ENCODE measurements at places on chromosomes 2 and 18. TPM values are rescaled to one million over a fixed set of nuclear protein-coding genes. Genes with fewer than 3 reads are reported as not detected.

NT5C1B gene
- total RNA-seq, result not detected

MSTN gene
- total RNA-seq, result not detected

DNAJC10 gene
- total RNA-seq, result 41.7 TPM

CHN1 gene
- total RNA-seq, result 3.8 TPM

GRCh38 chr18:32049393-32050171 is 31.0 kb downstream of the RNF125 start:
- peak overlapping the region; percentile 45 for H3K4me3 ChIP-seq
- peak overlapping the region; percentile 84 for H3K27ac ChIP-seq
- no peaks in the 10 kb centered on the region for H3K27me3 ChIP-seq
- DNase-seq, result peak; percentile 64
- H3K4me1 ChIP-seq, result peaks cover 46% of the 10 kb centered on the region

GRCh38 chr2:100683231-100683630 is 120.4 kb downstream of the PDCL3 start:
- H3K27ac ChIP-seq, result no peak overlapping the region
- H3K27me3 ChIP-seq, result no peaks in the 10 kb centered on the region
- H3K4me1 ChIP-seq, result peaks cover 2% of the 10 kb centered on the region
- DNase-seq, result no peak
- H3K36me3 ChIP-seq, result peaks cover 5% of the 10 kb centered on the region

DNA sequence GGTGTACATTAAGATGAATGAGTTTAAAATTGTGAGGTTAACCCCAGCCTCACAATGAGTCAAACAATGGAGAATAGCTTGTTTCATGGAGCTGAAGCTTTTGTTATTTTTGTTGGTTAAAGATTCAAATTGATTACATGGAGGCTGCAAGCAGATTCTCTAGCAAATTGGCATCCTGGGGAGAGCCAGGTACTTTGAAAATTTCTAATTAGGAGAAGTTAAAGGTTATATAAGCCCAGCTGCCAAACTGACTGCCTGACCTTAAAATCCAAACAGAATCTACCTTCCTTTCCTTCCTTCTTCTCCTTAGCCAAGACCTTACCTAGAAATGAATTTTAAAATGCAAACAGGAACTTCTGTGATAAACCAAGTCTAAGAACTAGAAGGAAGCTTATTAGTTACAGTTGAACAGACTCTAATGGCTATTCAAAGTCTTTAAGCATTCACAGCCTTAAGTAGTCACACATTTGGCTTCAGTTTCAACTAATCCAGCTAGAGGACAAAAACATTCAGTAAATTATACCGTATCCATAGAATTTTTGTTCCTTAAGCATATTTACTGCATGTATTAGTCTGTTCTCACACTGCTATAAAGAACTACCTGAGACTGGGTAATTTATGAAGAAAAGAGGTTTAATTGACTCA is 31.5 kb upstream of the PGAP1 start:
- no peak for DNase-seq

DNA sequence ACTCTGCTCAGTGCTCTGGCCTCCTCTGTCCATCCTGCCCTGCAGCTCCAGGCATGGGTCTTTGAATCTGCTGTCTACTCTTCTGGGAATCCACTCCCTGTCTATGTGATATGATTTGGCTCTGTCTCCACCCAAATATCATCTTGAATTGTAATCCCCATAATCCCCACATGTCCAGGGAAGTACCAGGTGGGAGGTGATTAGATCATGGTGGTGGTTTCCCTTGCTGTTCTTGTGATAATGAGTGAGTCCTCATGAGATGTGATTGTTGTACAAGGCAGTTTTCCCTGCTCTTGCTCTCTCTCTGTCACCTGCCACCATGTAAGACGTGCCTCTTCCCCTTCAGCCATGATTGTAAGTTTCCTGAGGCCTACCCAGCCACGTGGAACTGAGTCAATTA is 881.8 kb upstream of the ID2 start:
- DNase-seq, result no peak
- H3K27ac ChIP-seq, result no peak overlapping the region
- H3K4me3 ChIP-seq, result no peak overlapping the region
- no peaks in the 10 kb centered on the region for H3K27me3 ChIP-seq

DNA sequence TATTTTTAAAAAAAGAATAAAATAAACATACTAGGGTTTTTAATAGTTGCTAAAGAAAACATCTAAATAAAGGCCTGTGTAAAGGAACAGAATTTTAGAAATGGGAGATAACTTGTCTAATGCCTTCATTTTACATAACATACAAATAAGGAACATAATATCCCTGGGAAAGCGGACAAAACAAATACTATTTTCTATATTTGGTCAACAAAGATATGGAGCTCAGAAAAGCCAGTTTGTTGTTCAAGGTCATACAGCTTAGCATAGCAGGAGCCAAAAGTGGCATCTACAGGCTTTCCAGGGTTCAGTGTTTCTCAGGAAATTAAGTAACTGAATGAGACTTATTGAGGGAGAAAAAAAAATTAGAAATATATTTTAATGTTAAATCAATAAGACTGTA is 73.4 kb upstream of the CD226 start:
- H3K27me3 ChIP-seq, result no peaks in the 10 kb centered on the region
- no peak overlapping the region for H3K4me3 ChIP-seq
- no peak for DNase-seq
- peaks cover 50% of the 10 kb centered on the region for H3K36me3 ChIP-seq

DNA sequence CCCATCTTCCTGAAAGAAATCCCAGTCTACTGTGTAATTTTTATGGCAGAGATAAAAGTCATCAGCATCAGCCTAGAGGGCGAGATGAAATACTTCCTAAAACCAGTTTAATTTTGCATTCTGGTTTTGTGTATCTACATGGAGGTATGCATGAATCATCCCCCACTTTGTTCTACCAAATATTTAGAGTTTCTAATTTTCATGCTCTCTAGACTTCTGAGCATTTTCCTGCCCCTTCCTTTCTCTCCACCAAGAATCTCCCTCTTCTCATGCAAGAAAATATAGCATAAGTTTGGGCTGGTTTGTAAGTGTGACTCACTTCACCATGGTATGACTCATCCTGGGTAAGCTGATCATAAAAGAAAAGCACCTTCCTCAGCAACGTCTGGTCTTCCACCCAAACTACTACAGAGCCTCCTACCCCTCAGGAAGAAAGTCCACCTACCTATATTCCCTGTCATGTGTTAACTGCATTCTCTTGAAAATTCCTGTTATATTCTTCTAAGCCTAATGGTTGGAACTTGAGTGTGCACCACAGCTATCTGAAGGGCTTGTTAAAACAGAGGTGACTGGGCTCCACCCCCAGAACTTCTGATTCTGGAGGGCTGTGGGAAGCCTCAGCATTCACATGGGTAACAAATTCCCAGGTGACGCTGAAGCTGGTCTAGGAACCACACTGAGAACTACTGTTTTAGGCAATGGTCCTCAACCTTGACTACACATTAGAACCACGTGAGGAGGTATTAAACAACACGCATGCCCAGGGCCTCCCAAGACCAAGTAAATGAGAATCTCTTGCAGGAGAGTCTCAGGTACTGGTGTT is 37.4 kb upstream of the RAPGEF4 start:
- peaks cover 28% of the 10 kb centered on the region for H3K4me1 ChIP-seq
- DNase-seq, result peak; percentile 22
- H3K27ac ChIP-seq, result no peak overlapping the region
- no peaks in the 10 kb centered on the region for H3K27me3 ChIP-seq
- H3K36me3 ChIP-seq, result no peaks in the 10 kb centered on the region
- no peak overlapping the region for H3K4me3 ChIP-seq

DNA sequence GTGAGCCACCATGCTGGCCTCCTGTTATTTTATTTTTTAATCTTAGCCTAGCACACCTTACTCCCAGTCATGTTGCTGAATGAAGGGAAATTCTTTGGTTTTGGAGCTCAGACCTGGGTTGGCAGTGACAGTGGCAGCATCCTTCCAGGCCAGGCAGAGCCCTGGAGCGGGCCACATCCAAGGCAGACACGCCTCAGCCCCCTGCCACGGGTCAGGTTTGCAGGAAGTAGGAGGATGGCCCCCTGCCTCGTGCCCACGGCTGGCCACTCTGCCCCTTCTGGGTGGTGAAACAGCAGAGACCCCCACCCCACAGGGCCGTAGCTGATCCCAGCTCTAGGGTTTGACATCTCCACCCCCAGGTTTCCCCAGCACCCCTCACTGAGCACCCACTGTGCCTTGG is 11.7 kb downstream of the EFHD1 start:
- no peak overlapping the region for H3K27ac ChIP-seq
- no peaks in the 10 kb centered on the region for H3K4me1 ChIP-seq
- no peak overlapping the region for H3K4me3 ChIP-seq
- peaks cover 4% of the 10 kb centered on the region for H3K27me3 ChIP-seq
- no peak for DNase-seq

- no peaks in the 10 kb centered on the region for H3K27me3 ChIP-seq
- no peak overlapping the region for H3K27ac ChIP-seq
- H3K4me1 ChIP-seq, result peaks cover 24% of the 10 kb centered on the region
- peaks cover 4% of the 10 kb centered on the region for H3K36me3 ChIP-seq
Observed at GRCh38 chr18:48820483-48821250, 130.1 kb downstream of the SMAD7 start.

GRCh38 chr18:10457767-10458166 is 3.3 kb downstream of the APCDD1 start:
- H3K27me3 ChIP-seq, result peaks cover 41% of the 10 kb centered on the region
- H3K27ac ChIP-seq, result no peak overlapping the region
- no peaks in the 10 kb centered on the region for H3K36me3 ChIP-seq
- H3K4me1 ChIP-seq, result peaks cover 4% of the 10 kb centered on the region
- DNase-seq, result no peak

DNA sequence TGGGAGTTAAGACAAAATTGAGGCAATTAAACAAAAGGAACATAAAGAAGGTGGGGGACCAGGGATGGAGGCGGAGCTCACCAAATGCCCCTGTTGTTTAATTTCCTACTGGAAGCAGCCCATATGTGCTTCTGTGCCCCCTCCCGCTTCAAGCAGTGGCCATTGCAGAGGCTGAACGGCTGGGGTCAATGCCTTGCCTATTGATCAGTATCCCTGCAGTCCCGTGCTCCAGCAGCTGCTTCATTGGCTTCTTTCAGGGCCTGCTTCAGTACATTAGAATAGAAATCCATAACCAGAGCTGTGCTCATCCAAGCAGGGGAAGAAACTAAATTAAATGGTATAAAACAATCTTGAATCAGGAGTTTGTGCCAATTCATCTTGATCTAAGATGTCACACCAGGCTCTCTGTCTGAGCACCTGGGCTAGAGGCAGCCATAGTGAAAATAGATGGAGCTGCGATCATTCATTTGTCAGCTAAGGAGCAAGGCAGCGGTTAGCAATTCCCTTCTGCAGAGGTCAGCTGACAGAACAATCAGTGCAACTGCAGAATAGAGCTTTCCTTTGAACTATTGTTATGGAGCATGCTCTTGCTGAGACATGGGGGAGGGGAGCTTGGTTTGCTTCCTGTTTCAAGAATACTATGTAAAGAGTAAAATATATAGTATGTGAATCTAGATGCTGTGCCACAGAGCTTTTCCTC is 222.4 kb downstream of the WDR7 start:
- H3K27me3 ChIP-seq, result no peaks in the 10 kb centered on the region
- no peaks in the 10 kb centered on the region for H3K36me3 ChIP-seq
- no peak overlapping the region for H3K4me3 ChIP-seq
- peak; percentile 13 for DNase-seq

Measured in activated CD4-positive, alpha-beta T cell treated with anti-CD3 and anti-CD28 coated beads for 36 hours (primary cell).